ENCODE measurements at places on chromosomes 6 and 20.
A peak's percentile ranks its signal among the peaks of the same experiment; 100 is the strongest.

DNA sequence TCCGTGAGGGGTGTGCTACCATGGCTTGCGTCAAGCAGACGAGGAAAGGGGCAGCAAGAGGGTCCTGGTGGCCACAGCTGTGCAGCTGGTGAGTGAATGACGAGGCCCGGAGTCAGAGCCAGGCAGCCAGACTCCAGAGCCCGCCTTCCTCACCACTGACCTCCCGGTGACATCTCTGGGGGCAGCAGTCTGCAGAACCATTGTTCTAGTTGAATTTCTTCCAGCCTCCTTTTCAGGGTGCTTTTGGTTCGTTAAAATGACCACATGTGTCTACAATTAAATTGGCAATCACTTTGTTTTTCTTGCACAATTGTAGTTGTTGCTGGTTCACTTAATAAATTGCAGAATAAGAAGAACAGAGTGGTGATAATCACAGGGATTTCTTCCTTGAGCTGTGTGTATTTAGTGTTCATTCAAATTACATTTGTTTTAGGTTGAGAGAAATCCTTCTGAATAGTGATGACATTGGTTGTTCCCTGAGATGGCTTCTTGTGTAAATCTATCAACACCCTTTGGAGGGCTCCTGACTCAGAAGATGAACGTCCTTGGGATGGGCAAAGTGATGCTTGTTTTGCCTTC is 96.4 kb downstream of the TULP4 start:
- no peak for DNase-seq
- no peak overlapping the region for H3K4me3 ChIP-seq
- H3K27me3 ChIP-seq, result no peaks in the 10 kb centered on the region
- H3K36me3 ChIP-seq, result no peaks in the 10 kb centered on the region

DNA sequence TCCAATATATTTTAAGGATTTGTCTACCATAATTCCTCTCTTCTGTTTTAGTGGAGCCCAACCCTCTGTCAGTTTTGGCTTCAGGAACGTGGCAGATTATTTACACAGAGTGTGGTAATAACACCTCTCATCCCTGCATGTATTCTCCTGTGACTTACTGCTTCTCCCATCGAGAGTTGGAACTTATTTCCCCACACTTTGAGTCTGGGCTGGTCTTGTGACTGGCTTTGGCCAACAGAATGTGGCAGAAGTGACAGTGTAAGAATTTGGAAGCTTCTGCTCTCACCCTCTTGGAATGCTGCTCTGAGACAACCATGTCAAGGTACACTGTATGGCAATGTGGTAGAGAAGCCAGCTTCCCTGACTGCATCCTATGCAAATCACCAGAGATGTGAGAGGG is 407.7 kb downstream of the EPM2A start:
- no peak overlapping the region for H3K27ac ChIP-seq
- H3K4me3 ChIP-seq, result no peak overlapping the region
- no peaks in the 10 kb centered on the region for H3K27me3 ChIP-seq

GRCh38 chr6:22087960-22088706 is 208.7 kb downstream of the PRL start:
- H3K27ac ChIP-seq, result no peak overlapping the region
- peaks cover 2% of the 10 kb centered on the region for H3K4me1 ChIP-seq
- H3K36me3 ChIP-seq, result no peaks in the 10 kb centered on the region
- DNase-seq, result no peak
- no peaks in the 10 kb centered on the region for H3K27me3 ChIP-seq
- H3K4me3 ChIP-seq, result no peak overlapping the region

DNA sequence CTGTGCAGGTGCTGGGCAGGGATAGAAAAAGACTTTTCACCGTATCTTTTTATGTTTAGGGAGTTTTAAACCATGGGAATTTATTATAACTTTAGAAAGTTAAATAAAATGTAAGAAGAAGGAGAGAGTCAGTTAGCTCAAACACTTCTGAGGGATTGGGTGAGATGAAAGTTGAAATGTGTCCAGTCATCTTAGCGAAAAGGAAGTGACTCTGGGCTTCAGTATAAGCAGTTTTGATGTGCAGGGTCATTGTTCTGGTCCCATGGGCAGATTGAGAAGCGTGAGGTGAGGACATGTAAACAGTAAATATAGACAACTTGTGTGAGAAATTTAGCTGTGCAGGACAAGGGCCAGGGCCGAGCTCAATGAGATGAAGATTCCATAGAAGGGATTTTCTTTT is 66.9 kb downstream of the TOX2 start:
- no peak overlapping the region for H3K4me3 ChIP-seq
- no peaks in the 10 kb centered on the region for H3K4me1 ChIP-seq
- DNase-seq, result no peak
- no peaks in the 10 kb centered on the region for H3K36me3 ChIP-seq

DNA sequence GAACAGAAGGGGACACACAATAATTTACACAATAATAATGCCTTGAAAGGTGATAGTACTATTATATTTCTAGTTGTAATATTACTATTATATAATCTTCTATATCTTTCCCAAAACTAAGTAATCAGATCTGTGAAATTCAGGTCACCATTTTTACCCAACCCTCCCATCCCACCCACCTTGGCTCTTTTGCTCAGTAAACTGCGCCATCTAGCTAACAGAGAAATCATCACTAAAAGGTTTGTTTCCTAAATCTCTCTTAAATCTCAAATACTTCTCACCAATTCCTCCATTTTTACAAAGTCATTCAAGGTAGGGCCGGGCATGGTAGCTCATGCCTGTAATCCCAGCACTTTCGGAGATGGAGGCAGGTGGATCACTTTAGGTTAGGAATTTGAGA is 83.4 kb downstream of the CDK19 start:
- DNase-seq, result no peak
- peaks cover 17% of the 10 kb centered on the region for H3K36me3 ChIP-seq
- H3K27me3 ChIP-seq, result no peaks in the 10 kb centered on the region
- no peak overlapping the region for H3K27ac ChIP-seq
- H3K4me1 ChIP-seq, result no peaks in the 10 kb centered on the region
- H3K4me3 ChIP-seq, result no peak overlapping the region

DNA sequence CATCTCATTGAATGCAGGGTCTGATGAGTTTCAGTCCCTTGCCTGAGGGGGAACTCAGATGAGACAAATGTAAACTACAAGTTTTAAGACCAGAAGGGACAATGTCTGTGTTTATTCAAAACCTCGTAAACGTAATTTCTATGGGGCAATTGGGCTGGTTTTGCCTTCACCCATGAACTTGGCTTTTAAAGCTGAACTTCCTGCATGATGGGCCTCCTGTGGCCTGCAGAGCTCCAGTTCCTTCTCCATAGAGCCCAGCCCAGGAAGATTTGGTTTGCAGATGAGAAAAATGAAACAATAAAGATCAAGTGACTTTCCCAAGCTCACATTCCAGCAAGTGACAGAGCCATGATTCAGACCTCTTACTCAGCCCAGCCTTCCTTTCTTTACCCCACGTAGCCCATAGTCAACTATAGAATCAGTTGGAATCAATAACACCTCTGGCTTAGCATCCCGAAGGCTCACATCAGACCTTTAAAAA is 612.3 kb downstream of the UTRN start:
- no peak overlapping the region for H3K4me3 ChIP-seq
- peaks cover 14% of the 10 kb centered on the region for H3K27me3 ChIP-seq
- DNase-seq, result no peak
- H3K4me1 ChIP-seq, result no peaks in the 10 kb centered on the region

GRCh38 chr6:2862712-2863181 is 21.1 kb upstream of the SERPINB1 start:
- H3K27me3 ChIP-seq, result no peaks in the 10 kb centered on the region
- no peak for DNase-seq
- peak overlapping the region; percentile 91 for H3K27ac ChIP-seq
- no peak overlapping the region for H3K4me3 ChIP-seq
- H3K36me3 ChIP-seq, result peaks cover 41% of the 10 kb centered on the region
- H3K4me1 ChIP-seq, result peaks cover 74% of the 10 kb centered on the region

DNA sequence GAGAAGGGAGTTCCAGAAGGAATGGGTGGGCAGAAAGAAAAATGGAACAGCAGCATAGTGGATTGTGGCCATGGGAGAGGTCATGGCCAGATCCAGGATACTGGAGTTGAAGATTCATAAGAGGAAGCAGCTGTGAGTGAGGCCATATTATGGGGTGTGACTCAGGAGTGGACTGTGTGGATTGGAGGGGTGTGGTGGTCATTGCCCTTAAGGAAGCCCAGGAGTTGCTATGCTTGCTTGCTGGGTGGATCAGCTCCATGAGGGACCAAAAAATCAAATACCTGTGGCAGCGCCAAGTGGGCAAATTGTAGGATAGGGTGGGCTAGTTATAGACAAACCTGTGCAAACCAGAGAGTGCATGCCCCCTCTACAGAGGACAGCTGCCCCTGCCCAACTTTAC is 18.3 kb downstream of the LRRC1 start:
- no peak overlapping the region for H3K27ac ChIP-seq
- DNase-seq, result no peak
- H3K4me1 ChIP-seq, result no peaks in the 10 kb centered on the region
- no peaks in the 10 kb centered on the region for H3K36me3 ChIP-seq
- H3K4me3 ChIP-seq, result no peak overlapping the region
- no peaks in the 10 kb centered on the region for H3K27me3 ChIP-seq

DNA sequence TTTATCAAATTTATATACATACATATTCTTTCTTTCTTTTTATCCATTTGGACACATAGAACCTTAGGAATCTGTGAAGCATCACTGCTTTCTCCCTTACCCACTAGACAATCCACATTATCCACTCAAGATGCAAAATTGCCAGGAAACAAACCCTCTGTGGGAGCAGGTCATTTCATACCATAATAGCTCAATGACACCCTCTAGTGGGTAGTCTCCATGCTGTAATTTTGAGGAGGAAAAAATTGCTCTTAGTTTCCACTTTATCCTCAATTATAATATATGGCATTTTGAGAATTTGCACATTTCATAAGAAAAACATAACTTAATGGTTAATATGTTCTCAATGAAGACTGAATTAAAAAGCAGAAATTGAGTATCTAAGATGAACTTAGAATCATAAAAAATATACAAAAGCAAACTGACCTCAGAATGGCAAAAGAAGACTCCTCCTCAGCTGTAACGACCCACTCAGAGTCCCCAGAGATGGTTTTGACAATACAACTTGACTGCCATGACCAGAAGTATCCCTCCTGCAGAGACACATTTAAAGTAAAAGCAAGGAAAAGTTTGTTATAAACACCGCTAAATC is 164.1 kb downstream of the FRK start:
- H3K27me3 ChIP-seq, result no peaks in the 10 kb centered on the region
- H3K27ac ChIP-seq, result no peak overlapping the region
- no peaks in the 10 kb centered on the region for H3K36me3 ChIP-seq
- no peaks in the 10 kb centered on the region for H3K4me1 ChIP-seq

GRCh38 chr20:35648836-35649235 is 15.9 kb downstream of the CPNE1 start:
- no peak overlapping the region for H3K4me3 ChIP-seq
- no peaks in the 10 kb centered on the region for H3K27me3 ChIP-seq
- DNase-seq, result no peak
- H3K36me3 ChIP-seq, result peaks cover 31% of the 10 kb centered on the region
- H3K4me1 ChIP-seq, result peaks cover 26% of the 10 kb centered on the region

- no peak overlapping the region for H3K27ac ChIP-seq
- H3K27me3 ChIP-seq, result no peaks in the 10 kb centered on the region
- H3K4me1 ChIP-seq, result no peaks in the 10 kb centered on the region
- DNase-seq, result no peak
Observed at GRCh38 chr6:37877373-37878149, 58.0 kb downstream of the ZFAND3 start.

DNA sequence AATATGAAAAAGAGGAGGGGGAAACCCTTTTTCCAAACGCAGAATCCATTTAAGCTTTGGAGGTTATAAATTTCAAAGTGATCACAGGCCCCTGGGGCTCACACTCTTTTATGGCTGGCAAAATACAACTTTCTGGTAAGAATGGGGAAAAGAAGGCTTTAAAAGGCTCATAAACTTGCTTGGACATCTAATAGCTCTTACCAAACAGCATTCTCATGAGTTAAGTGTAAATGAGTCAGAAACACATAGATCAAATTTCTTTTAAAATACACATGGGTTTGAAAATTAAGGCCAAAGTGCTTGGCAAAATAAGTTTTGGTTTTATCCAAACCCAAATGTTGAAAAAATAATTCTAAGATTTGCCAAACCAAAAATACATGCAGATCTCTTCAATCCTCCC is 154.6 kb downstream of the SOBP start:
- DNase-seq, result no peak
- peaks cover 53% of the 10 kb centered on the region for H3K27me3 ChIP-seq
- no peak overlapping the region for H3K4me3 ChIP-seq
- H3K36me3 ChIP-seq, result no peaks in the 10 kb centered on the region

DNA sequence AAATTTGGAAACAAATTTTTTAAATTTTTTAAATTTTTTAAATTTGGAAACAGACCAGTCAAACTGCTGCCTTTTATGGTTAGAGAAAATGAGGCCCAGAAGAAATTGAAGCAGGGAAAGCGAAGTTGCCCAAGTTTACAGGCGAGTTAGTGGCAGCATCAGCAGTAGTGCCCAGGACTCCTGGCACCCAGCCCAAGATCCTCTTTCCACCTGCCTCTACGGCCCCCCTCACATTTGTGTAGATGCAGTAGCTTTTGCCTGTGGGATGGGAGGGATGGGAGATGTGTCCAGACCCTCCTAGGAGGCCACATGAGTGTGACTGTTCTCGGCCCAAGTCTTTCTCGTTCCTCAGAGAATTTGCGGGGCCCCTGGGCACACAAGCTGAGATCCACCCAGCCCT is 49.8 kb downstream of the HNF4A start:
- H3K4me3 ChIP-seq, result no peak overlapping the region
- H3K27ac ChIP-seq, result no peak overlapping the region
- no peak for DNase-seq
- H3K27me3 ChIP-seq, result peaks cover 4% of the 10 kb centered on the region

DNA sequence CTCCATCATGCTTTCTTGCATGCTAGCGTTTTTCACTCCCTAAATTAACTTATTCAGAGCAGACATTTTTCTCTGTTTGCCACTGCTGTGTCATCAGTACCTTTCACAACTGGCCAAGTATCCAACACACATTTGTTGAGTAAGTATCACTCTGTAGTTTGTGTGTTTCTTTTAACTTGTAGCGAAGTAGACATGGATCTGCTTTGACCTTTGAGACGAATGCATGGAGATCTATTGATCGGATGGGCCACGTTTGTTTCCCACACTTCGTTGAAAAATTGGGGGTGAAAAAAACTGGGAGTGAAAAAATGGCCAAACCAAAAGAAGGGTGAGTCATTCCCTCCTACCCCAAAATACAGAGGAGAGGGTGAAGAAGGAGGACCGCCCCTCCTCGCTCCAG is 12.9 kb upstream of the SLC9A8 start:
- no peak overlapping the region for H3K27ac ChIP-seq
- peaks cover 40% of the 10 kb centered on the region for H3K4me1 ChIP-seq
- H3K27me3 ChIP-seq, result peaks cover 56% of the 10 kb centered on the region
- no peaks in the 10 kb centered on the region for H3K36me3 ChIP-seq
- H3K4me3 ChIP-seq, result no peak overlapping the region
- DNase-seq, result no peak
